ENCODE measurements at places on chromosomes 6 and 20.

GRCh38 chr6:169363590-169363989 is 109.9 kb upstream of the THBS2 start:
- no peak for DNase-seq

DNA sequence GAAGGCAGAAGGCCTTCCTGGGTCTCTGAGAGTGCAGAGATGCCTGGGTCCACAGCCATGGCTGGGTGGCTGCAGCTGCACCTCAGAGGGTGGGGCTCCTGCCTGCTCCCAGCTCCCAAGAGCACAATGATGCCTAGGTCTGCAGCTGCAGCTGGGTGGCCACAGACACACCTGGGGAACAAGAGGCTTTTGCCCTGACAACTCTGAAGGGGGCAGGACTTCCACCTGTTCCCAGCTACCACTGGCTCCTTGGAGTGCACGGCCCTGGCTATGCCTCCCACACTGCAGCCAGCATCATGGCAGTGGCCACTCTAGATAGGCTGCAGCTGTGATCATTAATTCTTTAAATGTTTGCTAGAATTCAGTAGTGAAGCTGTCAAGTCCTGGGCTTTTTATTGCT is 511.3 kb downstream of the ADGRB3 start:
- no peak for DNase-seq

- DNase-seq: no peak
Observed at GRCh38 chr6:71053475-71053874, 96.6 kb upstream of the B3GAT2 start.

DNA sequence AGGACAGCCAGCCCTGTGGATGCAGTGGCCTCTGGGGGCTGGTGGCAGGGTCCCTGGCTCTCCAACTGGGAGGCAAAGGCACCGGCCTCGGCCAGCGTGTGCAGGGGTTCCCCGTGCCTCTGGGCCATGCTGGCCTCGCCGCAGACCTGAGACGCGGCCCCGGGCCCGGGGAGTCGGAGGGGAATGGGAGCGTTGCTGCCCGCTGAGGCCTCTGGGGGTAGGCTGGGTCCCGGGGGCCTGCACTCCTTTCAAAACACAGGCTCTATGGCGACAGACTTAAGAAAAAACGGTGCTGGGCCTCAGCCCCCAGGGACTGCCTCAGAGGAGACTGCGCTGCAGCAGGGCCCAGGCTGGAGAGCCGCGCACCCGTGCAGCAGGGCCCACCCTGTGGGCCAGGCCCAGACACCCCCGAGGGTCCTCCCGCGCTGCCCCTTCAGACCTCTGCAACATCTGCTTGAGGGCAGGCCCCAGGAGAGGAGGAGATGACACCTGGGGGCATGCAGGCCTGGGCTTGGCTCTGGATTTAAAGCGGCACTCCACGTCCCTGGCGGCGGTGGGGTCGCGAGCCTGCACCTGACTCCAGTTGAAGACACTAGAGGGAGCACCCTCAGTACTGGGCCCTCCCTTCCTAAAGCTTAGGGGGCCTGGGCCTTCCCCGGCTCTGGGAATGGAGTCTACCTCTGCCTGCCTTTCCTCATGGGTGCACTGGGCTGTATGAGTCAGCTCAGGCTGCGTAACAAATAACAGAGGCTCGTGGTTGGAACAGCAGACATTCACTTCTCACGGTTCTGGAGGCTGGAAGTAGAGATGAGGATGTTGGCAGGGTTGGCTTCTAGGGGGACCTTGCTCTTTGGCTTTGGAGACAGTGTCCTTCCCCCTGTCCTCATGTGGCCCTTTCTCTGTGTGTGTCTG is 117.4 kb upstream of the RPS6KA2 start:
- DNase-seq: no peak

DNA sequence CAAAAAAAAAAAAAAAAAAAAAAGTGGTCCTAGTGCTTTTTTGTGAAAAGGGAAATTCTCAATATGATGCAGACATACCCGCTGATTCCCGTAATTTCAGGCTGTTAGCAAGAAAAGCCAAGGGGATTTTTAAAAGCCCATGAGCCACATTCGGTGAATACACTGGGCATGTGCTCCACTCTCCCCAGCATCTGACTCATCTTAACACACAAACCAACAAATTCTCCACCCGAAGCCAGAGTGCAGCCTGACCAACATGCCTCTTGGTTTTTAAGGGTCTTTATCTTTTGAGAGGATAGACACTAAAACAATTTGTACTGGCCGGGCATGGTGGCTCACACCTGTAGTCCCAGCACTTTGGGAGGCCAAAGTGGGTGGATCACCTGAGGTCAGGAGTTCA is 45.5 kb upstream of the CD83 start:
- no peak for DNase-seq

DNA sequence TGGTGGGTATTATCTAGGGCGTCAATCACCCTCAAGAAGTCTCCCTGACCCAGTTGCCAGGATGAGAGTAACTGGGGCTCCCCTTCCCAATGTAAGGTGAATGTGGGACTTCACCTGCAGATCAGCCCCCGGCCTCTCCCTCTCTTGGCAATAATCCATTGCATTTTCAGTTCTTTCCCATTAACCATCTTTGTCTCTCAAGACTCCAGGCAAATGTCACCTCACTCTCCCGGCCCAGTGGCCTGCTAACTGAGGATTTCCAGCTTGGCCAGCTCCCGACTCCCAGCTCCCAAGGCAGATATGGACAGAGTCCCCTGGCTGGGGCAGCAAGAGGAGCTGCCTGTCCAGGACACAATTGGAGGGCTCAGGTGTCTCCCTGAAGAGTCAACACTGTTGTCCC is 7.3 kb downstream of the ETV7 start:
- no peak for DNase-seq

DNA sequence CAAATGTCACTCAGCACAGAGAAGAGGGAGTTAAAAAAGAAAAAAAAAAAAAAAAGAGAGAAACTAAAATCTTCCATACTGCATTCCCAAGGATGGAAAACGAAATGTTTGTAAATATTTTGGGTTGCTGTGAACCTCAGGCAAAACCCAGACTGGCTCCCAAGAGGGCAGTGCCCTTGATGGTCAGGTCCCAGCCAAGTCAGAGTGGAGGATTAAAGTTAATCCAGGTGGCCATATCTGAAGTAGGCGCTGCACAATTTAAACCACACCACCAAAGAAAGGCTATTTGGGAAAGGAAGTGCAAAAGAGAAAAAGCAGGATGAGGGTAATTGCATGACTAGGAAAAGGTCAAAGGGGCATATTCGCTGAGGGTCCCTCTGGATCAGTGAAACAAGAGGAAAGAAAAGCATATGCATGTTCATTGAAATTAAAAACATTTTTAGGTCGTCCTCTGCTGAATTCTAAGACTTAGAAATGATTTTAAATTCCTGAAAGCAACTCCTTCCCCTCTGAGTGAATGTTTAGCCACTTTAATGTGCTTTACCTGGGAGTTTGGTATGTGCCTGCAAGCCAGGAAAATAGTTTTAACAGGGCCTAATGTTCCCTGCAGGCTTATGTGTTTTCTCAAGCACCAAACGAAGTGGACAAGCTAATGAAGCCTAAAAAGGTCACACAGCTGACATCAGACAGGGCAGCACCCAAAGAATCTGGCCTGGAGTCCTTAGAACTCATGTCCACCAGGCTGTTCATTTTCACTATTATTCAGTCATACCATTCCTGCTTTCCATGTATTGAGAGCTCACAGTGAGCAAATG is 159.1 kb downstream of the HACE1 start:
- no peak for DNase-seq

DNA sequence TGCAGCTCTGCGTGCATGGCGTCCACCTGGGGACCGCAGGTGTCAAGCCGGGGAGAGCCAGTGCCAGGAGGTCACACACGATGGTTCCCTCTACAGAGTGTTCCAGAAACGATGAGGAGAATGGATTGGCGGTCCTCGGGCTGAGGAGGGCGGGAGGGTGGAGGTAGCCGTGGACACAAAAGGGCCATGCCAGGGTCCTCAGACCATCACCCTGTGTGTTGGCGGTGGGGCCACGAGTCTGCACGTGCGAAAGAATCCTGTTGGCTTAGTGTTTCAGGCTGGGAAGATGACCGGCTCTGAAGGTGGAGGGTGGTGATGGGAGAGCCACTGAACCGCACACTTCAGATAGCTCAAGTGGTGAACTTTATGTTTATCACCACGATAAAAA is 13.7 kb downstream of the HRH3 start:
- no peak for DNase-seq

GRCh38 chr20:48354903-48355302 is 472.9 kb downstream of the PREX1 start:
- no peak for DNase-seq

GRCh38 chr6:1868561-1869261 is 259.0 kb downstream of the FOXC1 start:
- no peak for DNase-seq

- no peak for DNase-seq
Observed at GRCh38 chr6:142251930-142252445, 49.8 kb upstream of the ADGRG6 start.

GRCh38 chr6:44935693-44936300 is 392.3 kb upstream of the RUNX2 start:
- DNase-seq: peak; percentile 44

DNA sequence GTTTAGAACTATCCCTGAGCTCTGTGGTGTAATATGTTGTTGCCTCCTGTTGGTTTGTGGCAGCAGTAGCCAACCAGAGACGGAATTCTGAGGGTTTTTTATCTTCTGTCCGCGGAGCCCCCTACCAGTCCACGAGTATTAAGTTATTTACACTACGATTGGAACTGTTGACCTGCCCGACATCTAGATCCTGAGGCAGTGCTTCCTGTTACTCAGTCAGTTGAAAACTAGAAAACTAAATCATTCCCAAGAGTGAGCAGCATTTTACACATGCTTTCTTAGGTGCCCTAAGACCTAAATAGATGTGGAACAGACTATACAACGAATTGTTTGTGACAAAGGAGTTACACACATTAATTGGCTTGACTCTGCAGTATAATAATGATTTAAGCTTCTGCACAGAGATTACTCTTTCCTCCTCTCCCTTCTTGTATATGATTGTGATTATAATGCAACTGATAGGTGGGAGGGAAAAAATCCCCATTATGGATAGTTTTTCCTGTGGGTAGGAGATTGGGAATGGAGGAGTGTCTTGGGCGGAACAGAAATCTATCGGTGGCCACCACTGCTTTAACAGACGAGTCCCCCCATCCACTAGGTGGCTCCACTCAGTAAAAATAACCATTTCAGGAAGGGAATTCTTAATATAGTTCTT is 1.7 kb downstream of the LOC128125822 start:
- peak; percentile 38 for DNase-seq

GRCh38 chr20:7470912-7471311 is 469.3 kb downstream of the HAO1 start:
- DNase-seq: no peak

DNA sequence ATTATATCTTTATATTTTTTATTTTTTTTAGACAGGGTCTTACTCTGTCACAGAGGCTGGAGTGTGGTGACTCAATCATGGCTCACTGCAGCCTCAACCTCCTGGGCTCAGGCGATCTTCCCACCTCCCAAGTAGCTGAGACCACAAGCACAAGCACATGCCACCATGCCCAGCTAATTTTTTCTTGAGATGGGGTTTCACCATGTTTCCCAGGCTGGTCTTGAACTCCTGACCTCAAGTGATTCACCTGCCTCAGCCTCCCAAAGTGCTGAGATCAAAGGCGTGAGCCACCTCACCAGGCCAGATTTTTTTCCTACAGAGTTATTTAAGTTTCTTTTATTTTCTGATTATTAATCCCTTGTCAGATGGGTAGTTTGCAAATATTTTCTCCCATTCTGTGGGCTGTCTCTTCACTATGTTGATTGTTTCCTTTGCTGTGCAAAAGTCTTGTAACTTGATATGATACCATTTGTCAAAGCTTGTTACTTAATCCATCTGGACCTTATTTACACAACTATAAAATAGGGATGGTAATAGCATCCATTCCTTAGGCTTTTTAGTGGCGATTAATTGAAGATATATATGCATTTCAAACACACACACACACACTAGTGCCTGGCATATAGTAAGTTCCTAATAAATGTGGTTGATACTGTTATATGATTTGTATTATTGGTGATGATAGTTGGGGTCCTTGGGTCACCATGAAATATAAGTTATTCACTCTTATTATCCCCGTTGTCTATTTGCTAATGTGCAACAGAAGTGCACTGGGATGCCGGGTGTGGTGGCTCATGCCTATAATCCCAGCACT is 187.1 kb downstream of the BCAS1 start:
- DNase-seq: no peak

GRCh38 chr6:41286544-41287346 is at the start of gene TREM1:
TSS of gene TREM1 (minus strand) at chr6:41286682. CDS start at chr6:41286655, 27 bp downstream.
- DNase-seq: no peak

GRCh38 chr20:38875175-38875993 is 50.8 kb upstream of the FAM83D start:
- peak; percentile 53 for DNase-seq

DNA sequence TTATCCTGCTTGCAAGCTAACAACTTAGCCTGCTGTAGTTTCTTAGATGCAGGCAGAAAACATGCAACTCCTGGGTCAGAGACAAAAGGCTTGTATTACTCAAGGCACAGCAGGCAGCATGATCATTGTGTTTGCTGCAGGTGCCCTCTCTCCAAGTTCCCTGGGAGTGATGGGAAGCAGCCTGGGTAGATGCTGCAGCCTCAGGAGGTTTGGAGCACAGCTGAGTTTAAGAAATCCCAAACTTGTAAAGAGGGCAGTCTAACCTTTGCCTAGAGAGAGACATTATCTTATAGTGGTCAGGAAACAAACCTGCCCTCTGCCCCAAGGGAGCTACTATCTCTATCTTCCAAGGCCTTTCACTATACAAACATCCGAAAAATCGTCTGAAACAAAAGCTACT is 61.1 kb downstream of the PFDN4 start:
- no peak for DNase-seq

GRCh38 chr6:110672122-110672521 is 143.1 kb downstream of the CDK19 start:
- DNase-seq: no peak

DNA sequence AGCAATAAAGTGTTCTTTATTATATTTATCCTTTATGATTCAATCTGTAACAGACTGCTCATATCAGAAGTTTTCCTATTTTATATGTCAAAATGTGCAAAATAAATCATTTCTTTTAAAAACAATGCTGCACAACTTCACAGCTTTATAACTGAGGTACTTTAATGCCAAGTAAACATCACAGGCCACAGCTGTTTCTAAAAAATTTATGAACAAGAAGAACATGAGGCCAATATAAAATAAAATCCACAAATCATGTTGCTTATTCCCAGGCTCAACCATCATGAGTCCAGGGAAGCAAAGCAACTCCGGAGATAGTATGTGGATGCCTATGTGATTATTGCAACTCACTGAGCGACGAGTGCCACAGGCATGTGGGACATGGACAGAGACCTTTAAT is 195.5 kb downstream of the ISM1 start:
- no peak for DNase-seq

DNA sequence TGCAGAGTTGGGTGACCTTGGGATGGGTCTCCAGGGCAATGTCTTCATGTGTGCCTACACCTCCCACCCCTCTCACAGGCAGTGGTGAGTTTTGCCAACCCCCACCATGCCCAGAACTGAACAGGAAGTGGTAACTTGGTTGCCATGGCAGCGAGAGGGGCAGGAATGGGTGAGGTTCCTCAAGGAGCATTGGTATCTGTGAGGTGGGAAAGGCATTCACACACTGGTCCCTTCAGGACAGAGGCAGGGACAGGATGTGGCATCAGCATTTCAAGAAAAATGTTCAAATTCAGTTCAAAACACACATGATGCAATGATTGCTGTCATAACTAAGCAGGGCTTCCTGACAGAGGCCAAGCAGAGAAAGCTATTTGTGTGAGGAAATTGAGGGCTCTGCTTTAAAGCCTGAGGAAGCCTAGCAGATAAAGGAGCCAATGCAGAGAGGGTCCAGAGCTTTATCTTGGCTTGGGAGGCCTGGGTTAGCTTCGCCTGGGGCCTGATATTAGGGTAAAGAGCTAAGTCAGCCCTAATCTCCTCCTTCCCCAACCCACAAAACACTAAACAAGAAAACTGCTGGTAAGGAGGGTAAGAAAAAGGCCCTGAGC is 551 bp downstream of the TREML2 start:
- DNase-seq: peak; percentile 85
